Right atrium auricular region (tissue), 2 donors: ENCODE measurements at places on chromosomes 6 and 20. TPM values are rescaled to one million over a fixed set of nuclear protein-coding genes. Genes with fewer than 3 reads are reported as not detected.

ZFP57 gene
- total RNA-seq, result 12.6 TPM

GGTLC1 gene
- total RNA-seq, result not detected

DNA sequence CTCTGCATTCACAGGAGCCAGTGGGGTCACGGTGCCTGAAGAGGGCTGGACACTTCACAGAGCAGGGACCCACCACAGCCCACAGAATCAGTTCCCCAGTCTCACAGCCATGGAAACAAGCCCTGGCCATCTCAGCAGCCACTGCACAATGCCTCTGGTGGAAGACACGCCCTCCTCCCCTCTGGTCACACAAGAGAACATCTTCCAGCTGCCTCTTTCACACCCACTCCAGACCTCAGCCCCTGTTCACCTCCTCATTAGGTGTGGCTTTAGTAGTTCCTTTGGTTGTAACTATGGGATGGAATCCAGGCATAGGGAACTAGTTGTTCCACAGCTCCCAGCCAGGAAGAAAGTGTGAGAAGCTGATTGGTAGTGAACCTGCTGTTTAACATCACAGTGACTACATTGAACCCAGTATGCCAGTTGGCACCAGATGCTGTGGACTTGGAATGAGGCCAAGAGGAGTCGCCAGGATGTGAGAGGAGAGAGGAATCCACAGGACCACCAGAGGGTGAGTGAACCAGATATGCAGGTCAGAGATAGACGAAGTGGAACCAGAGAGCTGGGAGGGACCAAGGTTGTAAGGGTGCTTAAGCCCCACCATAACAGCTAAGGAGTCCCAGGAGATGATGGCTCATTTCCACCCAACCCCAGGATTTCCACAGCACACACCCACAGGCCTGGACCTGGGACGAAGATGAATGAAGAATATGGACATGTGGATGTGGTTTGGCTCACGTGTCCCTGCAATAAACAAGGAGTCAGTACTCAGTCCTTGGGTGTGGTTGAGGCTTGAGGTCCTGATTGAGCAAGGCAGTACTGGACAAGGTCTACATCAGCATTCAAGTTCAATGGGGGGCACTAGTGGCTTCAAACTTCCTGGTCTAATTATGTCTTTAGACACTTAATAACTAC, 8.8 kb upstream of the BTN3A3 start:
- no peak for DNase-seq

SLC17A2 gene
- total RNA-seq, result not detected

EEF1A1 gene
- total RNA-seq, result 5,616 TPM

- no peak for DNase-seq
Observed at GRCh38 chr20:38007526-38007925, 25.7 kb downstream of the TTI1 start.

DNA sequence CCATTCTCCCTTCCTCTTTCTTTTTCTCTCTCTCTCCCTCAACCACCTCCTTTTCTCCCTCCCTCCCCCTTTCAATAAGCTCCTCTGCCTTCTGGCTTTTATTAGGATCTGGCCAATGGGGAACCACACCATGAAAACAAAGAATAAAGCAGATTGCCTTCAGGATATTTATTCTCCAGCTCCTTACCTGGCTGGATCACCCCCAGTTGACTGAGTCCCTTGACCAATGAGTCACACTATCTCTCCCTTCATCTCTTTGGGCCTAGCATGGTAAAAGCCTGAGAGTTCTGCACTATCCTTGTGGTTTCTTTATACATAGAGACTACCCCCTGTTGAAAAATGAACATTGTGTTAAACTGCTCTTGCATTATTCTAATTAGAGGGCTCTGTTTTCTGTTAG, 476.8 kb downstream of the EPHA7 start:
- no peak for DNase-seq

ZBP1 gene
- total RNA-seq, result not detected

GRCh38 chr6:63476302-63476701, 96.0 kb upstream of the LOC128125822 start:
- no peak for DNase-seq

GRCh38 chr6:111802015-111802414, 71.2 kb downstream of the FYN start:
- DNase-seq, result no peak

FUT9 gene
- not detected for total RNA-seq

DNA sequence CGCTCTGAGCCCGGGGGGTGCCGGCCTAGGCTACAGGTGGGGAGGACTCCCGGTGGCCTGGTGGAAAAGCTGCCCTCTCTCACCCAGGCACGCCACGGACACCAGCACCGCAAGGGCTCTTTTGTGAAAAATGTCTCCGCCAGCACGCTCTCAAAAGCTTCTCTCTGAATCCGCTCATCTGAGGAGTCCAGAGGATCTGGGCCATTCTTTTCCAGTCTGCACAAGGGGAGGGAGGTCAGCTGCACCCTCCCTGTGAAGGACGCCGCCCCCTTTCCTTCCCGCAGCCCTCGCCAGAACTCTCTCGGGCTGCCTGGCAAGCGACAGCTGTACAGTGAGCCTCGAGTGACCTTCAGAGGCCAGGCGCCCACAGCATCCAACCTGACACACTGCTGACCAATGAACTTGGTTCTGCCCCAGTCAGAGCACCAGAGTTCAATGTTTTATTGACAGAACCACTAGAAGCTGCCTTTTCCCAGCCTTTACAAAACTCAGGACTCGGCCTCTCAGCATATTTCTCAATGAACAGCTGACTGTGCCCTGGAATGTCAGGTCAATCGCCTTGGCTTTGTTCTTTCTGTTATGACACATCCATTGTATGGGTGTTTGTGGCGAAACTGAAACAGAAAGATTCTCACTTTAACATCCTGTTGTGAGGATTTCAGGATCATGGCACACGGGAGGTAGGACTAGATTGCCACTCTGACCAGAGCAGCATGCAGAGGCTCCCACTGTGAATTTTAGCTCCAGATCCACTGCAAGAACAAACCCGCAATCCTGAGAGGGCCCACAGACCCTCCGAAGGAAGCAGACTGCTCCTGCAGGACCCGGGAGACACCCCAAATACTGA, 26.7 kb downstream of the SERPINB9 start:
- peak; percentile 73 for DNase-seq

- no peak for DNase-seq
Observed at GRCh38 chr6:170280689-170281045, 10.2 kb downstream of the DLL1 start.

DNA sequence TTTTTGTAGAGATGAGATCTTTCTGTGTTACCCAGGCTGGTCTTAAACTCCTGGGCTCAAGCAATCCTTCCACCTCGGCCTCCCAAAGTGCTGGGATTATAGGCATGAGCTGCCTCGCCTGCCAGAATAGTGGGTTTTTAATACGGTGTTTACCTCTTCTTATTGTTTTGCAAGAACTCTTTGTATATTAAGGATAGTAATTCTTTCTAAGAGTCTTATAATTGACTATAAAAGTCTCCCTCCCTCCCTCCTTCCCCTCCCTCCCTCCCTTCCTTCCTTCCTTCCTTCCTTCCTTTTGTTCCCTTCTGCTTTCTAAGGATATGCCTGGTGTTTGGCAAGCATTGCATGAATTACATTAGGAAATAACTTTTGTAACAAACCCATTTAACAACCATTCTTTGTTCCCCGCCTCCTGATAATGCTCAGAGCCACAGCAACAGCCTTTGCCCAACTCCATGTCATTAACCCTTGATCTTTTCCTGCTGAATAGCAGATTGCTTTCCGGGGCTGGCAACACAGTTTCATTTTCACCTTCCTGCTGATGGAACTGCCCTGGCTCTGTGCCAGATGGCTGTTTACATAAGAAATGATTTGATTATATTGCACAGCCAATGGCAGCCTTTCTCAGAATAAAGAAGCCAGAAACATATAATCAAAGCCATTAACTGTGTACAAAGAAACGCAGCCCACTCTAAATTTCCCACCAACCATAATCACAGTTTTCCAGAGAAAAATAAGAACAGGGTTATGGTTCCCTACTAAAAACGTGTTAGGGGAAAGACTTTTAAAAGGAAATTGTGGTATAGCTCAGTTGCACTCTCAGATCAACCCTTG, 143.7 kb upstream of the PTPN1 start:
- DNase-seq, result peak; percentile 76

- DNase-seq, result no peak
Observed at GRCh38 chr6:83962582-83962981, 71.0 kb upstream of the MRAP2 start.

FNDC11 gene
- not detected for total RNA-seq
